H7 (cell line): ENCODE measurements at places on chromosomes 16 and 17. TPM values are rescaled to one million over a fixed set of nuclear protein-coding genes. Genes with fewer than 3 reads are reported as not detected.
A peak's percentile ranks its signal among the peaks of the same experiment; 100 is the strongest.

Gene HBQ1
- 0.59 and 1.6 TPM in 2 replicates for total RNA-seq

DNA sequence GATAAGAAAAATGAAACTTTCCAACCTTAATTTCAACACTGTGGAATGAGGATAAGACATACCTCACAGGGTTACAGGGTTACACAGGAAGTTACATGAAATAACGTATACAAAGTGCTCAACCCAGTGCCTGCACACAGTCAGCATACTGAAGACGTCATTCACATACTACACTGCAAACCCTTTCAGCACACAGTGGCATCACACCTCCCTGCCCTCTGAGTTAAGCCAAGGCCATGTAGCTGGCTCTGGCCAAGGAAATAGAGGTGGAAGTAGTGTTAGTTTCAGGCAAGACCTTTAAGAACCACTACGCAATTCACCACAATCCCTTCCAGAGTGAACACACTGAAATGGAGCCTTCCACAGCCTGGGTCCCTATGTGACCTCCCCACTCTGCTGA is 46.6 kb upstream of the GSG1L start:
- no peak for DNase-seq

DNA sequence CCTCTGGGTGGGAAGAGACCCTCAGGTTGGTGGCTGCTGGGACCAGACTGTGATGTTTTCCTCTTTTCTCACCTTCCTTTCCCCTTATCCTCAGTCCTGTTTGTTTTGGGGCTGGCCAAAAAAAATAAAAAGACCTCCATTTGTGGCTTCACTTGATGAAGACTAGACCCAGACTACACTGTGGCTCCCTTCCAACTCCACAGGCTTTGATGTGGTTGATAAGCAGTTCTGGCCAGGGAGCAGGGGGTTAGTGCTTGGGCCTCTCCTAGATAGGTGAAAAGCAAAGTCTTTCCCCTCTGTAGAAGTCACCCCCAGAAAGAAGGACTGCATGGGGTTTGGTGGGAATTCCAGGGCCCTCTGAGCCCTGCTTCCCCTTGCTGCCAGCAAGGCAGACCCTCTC is 11.2 kb upstream of the ADAM11 start:
- no peak for DNase-seq

Gene CNGB1
- total RNA-seq, result not detected in 2 replicates

Gene PRKCB
- total RNA-seq, result 0.44 and 0.80 TPM in 2 replicates

Gene SLC35G6
- total RNA-seq, result not detected in 2 replicates

DNA sequence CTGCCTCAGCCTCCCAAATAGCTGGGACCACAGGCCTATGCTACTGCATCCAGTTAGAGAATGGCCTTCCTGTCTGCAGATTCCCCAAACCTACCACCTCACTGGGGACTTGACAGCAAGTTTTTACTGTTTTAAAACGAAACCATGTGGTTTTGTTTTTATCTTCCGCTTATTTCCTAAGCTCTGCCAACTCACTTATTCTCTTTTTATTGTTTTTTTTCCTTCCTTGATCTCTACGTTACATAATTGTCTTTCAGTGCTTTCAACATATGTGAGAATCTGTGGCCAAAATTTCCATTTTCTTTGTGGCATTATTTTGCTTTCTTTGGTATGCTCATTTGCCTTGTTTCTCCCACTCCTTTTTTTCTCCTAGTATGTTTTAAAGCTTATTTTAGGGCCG is 14.6 kb upstream of the SLC38A7 start:
- DNase-seq, result no peak

Gene SLC16A5
- total RNA-seq, result 28.2 and 38.8 TPM in 2 replicates

DNA sequence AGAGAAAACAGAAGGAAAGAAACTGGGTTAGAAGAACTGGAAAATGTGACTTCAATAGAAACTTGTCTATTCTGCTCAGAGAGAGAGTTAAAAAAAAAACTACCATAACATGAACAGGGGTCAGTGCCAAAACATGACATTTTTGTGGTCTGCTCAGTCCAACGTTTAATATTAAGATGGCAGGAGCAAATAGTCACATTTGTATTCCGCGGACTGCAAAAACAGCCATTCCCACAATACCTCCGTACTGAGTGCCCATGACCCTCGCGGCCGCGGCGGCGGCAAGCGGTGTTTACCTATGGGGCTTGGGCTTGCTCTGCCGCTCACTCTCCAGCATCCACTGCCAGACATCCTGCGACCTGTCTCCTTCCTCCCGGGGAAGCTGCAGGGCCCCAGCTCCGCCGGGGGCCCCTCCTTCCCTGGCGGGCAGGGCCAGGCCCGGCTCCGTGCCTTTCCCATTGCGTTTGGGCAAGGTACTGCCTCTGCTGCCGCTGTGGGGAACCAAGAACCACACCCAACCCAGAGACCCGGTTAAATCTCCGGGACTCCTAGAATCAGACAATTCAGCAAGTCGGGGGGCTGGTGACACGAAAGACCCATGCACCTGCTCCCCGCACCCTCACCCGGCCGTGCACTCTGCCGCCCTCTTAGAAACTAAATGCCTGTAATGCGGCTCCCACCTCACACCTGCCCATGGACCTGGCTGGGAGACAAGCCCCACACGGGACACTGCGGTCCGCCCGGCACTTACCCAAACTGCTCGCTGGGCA is 24.7 kb downstream of the AXIN2 start:
- DNase-seq, result peak; percentile 47

- DNase-seq, result peak; percentile 38
Measured at GRCh38 chr16:71344315-71344905, 14.1 kb upstream of the CALB2 start.

- peak; percentile 86 for DNase-seq
Measured at GRCh38 chr17:80474961-80475909, 1.2 kb downstream of the NPTX1 start.

DNA sequence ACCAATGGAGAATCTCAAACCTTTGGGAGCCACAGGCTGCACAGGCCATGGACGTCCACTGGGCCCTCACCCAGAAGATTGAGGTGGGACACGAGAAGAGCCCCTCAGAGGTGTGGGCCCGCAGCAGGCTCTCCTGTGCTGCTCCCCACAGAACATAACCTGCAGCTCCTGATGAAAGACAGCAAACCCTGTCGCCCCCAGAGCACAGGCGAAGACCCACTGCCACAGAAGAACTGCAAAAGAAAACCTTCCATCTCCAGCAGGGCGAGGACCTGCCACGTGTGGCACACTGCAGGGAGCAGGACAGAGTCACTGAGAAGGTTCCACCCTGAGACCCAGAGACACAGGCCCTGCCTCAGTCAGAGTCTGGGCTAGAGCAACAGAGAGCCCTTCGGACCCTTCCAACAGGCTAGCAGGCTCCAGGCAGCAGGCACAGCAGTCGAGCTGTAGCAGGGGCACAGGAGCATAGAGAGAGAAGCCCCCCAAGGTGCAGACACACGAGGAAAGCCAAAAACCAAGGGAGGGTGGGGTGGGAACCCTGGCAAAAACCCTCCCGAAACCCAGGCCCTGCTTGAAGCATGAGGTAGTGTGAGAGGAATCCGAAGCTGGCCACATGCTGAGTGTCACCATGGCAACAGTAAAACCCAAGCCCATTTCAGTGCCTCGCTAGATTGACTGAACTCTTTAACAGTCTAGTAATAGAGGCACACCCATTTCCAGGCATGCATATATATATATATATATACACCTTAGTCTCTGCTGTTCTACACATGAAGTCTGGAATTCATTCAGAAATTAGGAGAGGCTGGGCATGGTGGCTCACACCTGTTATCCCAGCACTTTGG is 60.0 kb upstream of the CHMP6 start:
- peak; percentile 88 for DNase-seq

Gene MSLN
- total RNA-seq, result 0.15 TPM in 1 of 2 replicates, not detected in the other

Gene ACSF3
- 20.2 and 24.0 TPM in 2 replicates for total RNA-seq

DNA sequence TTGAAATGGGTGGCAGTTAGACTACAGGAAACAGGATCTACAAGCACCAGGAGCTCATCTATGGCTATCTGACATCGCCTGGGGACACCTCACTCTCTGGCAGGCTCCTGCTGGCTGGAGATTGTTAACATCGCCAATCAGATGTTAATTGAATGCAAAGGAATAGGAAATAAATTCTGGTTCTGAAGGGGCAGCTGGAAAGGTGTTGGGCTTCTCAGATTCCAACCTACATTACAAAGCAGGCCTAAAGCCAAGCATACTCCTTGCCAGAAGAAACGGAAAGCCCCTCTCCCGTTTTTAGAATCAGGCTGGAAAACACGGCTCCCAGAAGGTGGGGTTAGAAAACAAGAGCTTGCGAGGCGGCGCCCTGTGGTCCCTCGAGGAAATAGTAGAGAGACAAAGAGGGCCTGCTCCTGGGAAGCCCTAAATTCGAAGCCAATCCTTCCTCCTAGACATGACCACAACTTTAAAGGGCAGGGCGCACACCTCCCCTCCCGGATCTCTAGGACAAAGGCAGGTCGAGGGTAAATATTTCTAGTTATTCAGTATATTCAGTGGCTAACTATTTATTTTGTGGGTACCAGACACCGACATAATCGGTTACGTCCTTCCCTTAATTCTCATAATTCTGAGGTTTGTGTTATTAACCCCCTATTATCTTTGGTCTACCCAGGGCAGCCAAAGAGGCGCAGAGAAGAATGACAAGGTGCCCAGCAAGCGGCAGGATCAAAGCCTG is 763 bp upstream of the TOM1L1 start:
- peak; percentile 52 for DNase-seq

DNA sequence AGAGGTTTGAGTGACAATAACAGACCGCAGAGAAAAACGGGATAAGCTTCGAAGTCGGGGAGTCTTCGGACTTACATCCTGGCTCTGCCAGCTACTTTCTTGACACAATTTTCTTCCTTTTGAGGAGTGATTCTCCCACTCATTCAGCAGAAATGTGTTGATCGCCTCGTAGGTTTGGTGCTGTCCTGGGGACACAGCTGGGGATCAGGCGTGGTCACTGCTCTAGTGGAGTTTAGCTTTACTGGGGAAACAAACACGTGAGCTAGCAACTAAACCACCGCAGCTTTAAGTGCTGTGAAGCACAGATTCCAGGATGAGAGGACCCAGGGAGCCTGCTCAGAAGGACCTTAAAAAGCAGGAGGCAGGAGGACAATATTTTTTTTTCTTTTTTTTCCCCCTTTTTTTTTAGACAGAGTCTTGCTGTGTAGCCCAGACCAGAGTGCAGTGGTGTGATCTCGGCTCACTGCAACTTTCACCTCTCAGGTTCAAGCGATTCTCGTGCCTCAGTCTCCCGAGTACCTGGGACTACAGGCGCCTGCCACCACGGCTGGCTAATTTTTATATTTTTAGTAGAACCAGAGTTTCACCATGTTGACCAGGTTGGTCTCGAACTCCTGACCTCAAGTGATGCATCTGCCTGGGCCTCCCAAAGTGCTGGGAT is 858 bp downstream of the NUBP1 start:
- no peak for DNase-seq

DNA sequence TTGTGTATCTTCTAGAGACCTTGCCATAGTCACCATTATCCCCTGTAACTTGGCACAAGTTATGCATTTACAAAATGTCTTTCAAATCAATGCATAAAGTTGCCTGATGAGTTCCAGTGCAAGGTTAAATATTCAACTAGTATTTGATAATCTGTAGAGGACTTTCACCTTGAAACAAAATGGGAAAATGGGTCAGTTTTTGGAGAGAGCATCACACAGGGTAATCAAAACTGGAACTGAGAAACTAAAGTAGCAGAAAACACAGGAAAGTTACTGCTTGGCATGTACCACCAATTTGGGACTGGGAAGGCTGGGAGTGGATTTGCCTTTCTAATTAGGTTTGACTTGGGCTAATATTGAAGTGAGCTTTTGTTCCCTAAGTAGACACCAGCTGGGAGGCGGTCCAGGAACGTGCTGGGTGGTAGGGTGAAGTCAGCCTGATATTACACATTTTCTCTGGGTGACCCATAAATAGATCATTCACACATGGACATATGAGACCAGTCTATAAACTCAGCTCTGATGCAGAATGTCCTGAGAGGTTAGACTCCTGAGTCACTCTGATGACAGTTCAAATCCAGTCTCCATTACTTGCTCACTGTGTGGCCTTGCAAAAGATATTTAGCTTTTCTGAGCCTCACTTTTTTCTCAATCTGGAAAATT is 152.3 kb downstream of the PCTP start:
- no peak for DNase-seq

Gene GRIN2A
- total RNA-seq, result 0.52 and 1.3 TPM in 2 replicates

DNA sequence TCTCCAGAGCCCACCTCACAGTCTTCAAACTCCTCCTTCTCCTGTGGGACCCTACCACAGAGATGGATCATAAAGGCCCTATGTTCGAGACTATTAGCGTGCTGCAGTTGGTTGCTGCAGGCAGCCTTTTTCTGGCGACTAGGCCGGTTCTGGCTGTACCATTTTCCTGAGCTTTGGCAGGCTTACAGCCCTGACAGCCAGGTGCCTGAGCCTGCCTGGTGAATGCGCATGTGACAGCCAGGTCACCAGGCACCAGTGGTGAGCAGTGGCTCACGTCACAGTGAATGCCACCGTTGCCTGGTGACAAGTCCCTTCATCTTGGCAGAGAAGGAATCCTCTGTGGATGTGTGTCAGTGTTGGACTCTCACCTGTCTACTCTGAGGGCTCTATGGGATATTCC is 978.8 kb downstream of the KCNJ18 start:
- no peak for DNase-seq

GRCh38 chr17:77099997-77100396 is 40.8 kb upstream of the SEC14L1 start:
- no peak for DNase-seq
